ENCODE measurements at places on chromosomes 2 and 18. TPM values are rescaled to one million over a fixed set of nuclear protein-coding genes. Genes with fewer than 3 reads are reported as not detected.

Gene VWC2L
- total RNA-seq = not detected

Gene SP3
- 66.6 TPM for total RNA-seq

Gene SERPINB10
- total RNA-seq = 0.09 TPM

Gene MARCHF4
- total RNA-seq = 7.2 TPM

Gene RAB6D
- not detected for total RNA-seq

Gene LIMS4
- total RNA-seq = 19.5 TPM

Gene EN1
- not detected for total RNA-seq

Gene MC4R
- not detected for total RNA-seq

Gene LDLRAD4
- total RNA-seq = 2.0 TPM

Gene CD207
- total RNA-seq = under 0.01 TPM

Gene NPHP1
- total RNA-seq = 2.7 TPM

Gene KCNK3
- total RNA-seq = not detected

Gene PLGLB1
- total RNA-seq = 0.18 TPM

Gene TWIST2
- 1.6 TPM for total RNA-seq

Gene KLHL14
- not detected for total RNA-seq

Gene CRYGD
- total RNA-seq = not detected

Gene KYNU
- total RNA-seq = not detected
